ENCODE measurements at places on chromosomes 5 and 9.

DNA sequence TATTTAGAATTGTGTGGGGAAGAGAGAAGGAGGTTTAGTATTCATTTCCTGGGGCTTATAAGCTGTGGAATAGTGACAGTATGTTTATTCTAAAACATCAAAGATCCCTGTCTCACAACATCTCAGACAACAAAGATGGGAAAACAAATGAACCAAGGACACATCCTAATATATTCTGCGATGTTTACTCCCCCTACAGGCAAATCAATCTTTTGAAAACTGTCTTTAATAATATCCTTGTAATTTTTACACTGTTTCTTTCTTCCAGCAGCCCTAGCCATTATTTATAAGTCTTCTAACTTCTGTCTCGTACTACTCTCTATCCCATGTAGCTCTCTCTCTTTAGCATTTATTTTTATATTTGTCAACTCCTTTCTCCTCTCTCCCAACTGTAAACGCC, 33.5 kb upstream of the TMEM252 start:
- no peak for DNase-seq

GRCh38 chr9:114811301-114811700, 5.5 kb upstream of the TNFSF15 start:
- DNase-seq = peak; percentile 74

DNA sequence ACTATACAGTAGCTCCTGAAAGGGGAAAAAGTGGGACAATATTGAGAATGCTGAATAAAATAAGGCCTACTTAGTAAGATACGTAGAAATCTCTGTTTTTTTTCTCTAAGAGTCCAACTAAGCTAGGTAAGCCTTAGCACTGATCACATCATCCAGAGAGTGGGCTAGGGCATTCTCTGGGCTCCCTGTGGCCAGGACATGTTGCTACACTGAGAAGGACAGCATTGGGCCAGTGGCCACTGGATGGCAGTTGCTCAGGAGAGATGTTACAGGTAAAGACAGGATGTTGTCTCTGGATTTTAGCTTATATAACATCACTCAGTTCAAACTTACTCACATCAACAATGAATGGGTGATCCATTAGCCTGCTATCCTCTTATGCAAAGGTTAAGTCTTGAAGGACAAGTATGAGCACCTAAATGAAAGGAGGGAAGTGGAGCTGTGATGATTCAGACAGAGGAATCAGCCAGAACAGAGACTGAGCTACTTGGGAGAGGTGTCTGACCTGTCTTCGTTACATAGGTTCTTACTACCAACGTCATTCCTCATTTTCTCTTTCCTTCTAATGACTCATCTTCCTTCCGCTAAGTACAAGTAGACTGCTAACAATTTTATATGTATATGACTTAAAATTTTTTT, 226.6 kb upstream of the ADCY2 start:
- DNase-seq = no peak

- no peak for DNase-seq
These were observed 14.4 kb upstream of the SYNPO start for GRCh38 chr5:150625831-150626746.

- DNase-seq = peak; percentile 37
These were observed 53.0 kb upstream of the SIMC1 start for GRCh38 chr5:176185133-176185733.

- DNase-seq = peak; percentile 23
These were observed 1.8 kb upstream of the EGR1 start for GRCh38 chr5:138463419-138464007.

DNA sequence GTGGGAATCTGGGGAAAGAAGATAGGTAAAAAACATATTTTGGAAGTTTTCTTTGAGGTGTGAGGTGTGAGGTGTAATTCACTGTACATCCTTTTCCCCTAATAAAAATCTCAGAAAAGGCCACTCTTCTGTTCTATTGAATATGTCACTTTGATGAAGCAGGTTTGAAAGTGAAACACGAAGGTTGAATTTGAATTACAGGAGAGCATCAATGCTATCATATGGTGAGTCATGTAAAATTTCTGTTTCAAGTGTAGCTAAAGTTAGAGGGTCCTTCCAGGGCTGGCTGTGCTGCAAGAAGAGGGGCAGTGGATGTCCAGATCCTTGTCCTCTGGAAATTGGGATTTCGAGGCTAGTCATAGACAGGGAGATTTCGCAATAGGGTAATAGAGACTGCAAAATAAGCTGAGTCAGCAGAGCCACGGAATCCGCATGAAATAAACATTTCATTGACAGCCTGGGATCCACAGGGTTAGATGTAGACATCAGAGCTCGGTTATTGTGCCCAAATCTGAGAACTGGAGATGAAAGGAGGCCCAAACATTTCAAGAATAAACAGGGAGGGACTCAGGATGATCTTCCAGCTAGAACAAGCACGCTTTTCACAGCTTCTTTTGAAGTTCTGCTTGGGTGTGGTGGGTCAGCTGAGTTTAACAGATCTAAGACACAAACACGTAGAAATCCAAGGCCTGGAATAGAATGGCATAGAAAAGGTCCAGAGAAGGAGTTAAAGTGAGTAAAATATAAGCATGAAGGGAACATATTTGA, 194.4 kb upstream of the CDKN2B start:
- peak; percentile 64 for DNase-seq

- peak; percentile 79 for DNase-seq
These were observed 140.1 kb upstream of the NR3C1 start for GRCh38 chr5:143543358-143544255.

- DNase-seq = peak; percentile 22
These were observed 1041.0 kb downstream of the TLE1 start for GRCh38 chr9:80648336-80648735.

DNA sequence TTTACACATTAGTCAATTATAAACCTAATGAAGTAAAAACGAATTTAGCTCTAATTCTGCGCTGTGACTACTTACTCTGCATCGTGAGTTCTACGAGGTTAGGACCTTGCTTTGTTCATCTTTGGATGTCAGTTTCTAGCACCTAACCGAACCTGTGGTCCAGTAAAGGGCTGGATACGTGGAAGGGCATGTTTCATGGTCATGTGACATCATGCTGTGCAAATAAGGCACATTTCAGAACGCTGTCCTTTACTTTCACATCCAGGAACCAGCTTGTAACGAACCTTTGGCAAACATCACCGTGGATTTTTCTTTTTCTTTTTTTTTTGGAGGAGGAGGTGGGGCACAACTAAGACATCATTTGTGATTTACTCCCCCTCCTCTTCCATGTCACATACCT, 15.0 kb downstream of the BASP1 start:
- no peak for DNase-seq

DNA sequence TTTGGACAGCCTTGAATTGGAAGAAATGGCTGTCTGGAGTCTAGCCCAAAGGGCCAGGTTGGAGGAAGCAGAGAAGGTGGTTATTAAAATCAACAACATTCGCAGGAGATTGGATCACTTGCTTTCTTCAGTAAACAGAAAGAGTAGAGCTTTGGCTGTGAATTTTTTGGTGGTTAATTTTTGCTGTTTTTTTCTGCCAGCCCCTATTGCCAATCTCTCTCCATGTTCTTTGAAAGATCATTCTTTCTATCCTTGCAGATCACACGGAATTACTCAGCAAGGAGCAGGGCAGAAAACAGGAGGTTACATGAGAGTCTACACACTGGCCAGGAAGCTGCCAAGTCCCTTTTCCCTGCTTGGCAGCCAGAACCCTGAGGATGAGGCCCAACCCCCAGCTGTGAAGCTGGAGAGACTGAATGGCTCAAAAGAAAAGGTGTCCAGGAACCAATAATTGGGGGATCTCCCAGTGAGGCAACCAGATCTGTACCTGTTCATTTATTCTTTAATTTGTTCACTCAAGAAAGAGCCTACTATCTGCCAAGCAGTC, 13.0 kb downstream of the GLRX start:
- DNase-seq = no peak

DNA sequence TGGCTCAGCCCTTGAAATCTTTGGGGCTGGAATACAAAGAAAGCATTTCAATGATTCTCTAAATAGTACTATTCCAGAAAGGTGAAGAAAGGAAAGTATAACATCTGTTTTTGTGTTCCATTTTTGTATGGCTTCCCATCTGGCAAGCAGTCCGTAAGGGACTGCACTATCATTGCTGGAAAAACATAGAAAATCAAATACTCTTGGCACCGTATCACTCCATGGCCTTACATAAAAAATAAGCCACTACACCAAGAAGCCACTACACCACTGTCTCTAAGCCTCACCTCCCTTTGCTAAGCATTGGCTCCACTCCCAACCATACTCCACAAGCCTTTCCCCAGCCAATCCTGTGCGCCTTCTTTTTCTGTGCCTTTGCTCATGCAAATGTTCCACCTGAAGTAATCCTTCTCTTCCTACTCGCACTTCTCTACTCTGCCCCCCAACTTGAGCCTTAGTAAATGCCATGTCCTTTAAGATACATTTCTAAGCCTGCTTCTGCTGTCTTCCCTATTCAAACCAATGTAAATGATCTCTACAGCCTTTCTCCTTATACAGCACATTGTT, 454.6 kb upstream of the TUSC1 start:
- no peak for DNase-seq

DNA sequence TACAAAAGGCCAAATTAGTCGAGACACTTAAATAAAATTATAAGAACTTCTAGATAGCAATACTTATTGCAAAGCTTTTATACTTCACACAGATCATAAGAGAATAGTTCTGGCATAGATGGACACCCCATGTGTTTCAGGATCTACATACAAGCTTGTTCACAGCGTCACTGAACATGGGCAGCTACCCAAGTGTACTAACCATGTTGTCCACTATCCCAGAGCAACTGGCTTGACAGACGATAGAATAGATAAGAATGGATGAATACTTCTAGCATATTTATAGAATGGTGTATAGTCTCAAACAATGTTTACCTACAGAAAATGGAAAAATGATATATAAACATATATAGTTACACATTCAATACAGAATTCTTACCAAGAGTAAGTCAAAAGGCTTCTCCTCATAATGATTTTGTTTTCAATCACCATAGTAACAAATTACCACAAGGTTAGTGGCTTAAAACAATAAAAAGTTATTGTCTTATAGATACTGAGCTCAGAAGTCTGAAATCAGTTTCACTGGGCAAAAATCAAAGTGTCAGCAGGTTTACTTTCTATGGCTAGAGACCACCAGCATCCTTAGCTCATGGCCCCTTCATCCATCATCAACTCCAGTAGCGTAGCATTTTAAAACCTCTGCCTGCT, 446.7 kb downstream of the DMRTA1 start:
- no peak for DNase-seq

DNA sequence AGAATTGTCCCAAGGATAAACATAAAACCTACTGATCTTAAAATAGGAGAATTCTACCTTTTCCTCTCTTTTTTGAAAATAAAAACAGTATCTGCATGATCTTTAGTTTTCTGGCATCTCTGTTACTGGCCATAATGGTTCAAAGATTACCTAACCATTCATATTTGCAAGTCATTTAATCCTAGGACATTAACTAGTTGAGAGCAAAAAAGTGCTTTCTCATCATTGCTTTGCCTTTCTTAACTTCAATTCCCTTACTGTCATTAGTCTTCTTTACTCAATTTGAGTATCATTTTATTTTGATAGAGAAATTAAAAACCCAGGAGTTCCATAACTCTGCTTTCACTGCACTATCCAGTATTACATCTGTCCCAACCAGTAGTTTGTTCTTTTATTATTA, 68.6 kb downstream of the RFX3 start:
- no peak for DNase-seq

DNA sequence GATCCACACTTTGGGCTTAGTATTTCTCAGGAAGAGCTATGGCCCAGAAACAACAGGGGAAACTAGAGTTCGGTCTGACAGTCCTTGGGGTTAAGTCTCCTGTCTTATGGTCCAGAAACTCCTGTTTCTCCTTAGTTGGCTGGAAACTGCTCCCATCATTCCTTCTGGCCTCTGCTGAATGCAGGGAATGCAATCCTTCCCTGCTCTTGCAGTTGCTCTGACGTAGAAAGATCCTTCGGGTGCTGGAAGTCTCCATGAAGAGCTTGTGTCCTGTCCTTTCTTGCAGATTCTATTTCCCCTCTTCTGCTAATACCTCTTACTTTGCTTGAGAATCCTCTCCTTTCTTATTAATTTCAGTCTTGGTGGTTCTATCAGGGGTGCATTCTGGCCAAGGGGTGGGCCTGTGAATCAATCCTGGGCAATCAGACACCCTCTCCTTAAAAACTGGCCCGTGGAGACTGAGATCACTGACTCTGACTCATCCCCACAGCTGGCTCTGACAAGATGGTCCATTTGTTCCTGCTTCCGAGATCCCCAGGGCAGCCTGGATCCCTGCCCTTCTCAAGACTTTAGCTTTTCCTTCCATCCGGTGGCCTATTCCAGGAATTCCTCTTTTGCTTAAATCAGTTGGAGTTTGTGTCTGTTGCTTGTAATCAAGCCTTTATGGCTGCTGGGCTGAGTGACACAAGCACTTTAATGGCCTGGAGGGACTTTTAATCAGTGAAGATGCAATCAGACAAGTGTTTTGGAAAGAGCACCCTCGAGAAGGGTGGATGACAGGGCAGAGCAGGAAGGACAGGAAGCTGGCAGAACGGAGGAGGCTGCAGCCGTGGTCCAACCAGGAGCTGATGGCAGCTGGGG, 23.7 kb downstream of the PTGS1 start:
- peak; percentile 79 for DNase-seq

GRCh38 chr9:98536542-98537173, 172.1 kb downstream of the GABBR2 start:
- no peak for DNase-seq

- DNase-seq = peak; percentile 94
These were observed 4.0 kb upstream of the TRAF2 start for GRCh38 chr9:136882109-136882946.

GRCh38 chr5:91361055-91361701, 21.9 kb downstream of the ARRDC3 start:
- peak; percentile 70 for DNase-seq

DNA sequence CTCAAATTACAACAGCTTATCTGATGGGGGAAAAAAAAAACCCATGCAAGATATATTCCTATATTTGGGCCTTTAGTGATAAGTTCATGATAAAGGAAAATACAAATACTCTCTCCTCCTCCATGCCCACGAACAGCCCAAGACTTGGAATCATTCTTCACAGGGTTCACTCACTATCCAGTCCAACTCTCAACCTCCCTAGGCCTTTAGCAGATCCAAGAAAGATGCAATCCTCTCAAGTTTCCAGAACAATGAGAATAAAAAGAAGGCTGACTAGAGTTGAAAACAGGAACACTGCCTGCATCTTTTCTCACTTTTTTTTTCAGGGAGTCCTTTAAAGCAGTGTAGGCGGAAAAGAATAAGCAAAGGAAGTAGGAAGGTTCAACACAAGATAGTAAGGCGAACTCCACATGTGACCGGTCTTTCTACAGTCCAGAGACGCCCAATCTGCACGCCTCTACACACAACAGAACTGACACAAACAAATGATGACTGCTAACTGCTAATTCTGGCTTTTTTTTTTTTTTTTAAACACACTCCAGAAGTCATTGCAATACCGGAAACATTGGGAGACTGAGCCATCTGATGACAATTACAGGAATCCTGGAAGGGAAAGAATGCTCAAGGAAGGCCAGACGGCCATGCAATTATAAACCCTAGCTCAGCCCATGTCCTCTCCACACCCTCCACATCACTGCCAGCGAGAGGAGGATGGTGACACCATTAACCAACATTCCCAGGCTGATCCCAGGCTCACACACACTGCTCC, 75.4 kb downstream of the BNC2 start:
- DNase-seq = peak; percentile 47

All from M059J (cell line).